Stimulated activated CD8-positive, alpha-beta memory T cell treated with anti-CD3 and anti-CD28 coated beads, Interleukin-7, amount 100 ng/mL, for 4 hours (primary cell): ENCODE measurements at places on chromosomes 13 and 19.
A peak's percentile ranks its signal among the peaks of the same experiment; 100 is the strongest.

- peak; percentile 1 for DNase-seq
Observed at GRCh38 chr13:20669162-20669561, 34.3 kb upstream of the IL17D start.

DNA sequence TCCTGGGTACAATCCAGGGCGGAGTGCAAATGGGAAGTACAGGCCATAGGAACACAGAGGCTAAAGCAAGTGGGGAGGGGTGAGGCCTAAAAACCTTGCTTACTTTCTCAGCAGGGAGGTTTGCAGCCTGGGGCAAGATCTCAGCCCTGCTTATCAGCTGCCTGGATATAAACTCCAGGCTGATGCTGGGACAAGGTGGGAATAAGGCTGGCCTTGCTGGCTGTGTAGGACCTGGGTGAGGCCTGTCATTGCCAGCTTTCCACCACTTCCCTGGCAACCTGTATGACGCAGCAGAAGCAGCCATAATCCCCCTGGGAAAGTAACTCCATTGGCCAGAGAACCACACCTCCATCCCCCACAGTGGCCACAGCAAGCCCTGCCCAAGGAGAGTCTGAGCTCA is 279.1 kb upstream of the ATXN8OS start:
- no peak for DNase-seq

GRCh38 chr19:49301165-49301865 is 23.7 kb downstream of the SLC6A16 start:
- peak; percentile 60 for DNase-seq

DNA sequence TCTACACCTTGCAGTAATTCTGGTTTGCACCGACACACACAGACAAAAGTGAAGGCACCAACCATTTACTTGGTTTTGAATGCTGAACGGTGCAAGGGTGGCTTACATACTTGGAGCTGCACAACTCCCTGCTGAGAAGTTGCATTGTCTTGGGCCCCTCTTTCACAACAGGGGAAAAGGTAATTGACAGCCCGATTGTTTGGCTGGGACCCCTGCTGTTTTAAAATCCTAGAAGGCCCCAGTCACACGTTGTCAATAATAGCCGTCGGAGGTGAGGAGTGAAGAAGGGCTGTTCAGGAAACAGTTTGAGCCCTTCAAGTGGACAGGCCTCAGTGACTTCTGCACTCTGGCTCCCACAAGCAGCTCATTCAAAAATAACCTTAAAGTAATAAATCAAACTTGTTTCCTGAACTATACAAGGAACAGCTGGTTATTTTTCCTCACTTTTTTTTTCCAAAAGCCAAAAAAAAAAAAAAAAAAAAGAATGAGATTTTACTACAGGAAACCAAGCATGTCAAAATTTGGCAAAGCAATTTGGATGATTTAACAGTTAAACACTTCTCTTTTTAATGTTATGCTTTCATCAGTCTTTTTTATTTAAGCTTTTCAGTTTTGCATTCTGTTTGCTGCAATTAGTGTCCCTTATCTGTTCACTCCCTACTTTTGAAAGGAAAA is 19.0 kb upstream of the SPRY2 start:
- no peak for DNase-seq
